ENCODE measurements at places on chromosomes 7 and 10.

DNA sequence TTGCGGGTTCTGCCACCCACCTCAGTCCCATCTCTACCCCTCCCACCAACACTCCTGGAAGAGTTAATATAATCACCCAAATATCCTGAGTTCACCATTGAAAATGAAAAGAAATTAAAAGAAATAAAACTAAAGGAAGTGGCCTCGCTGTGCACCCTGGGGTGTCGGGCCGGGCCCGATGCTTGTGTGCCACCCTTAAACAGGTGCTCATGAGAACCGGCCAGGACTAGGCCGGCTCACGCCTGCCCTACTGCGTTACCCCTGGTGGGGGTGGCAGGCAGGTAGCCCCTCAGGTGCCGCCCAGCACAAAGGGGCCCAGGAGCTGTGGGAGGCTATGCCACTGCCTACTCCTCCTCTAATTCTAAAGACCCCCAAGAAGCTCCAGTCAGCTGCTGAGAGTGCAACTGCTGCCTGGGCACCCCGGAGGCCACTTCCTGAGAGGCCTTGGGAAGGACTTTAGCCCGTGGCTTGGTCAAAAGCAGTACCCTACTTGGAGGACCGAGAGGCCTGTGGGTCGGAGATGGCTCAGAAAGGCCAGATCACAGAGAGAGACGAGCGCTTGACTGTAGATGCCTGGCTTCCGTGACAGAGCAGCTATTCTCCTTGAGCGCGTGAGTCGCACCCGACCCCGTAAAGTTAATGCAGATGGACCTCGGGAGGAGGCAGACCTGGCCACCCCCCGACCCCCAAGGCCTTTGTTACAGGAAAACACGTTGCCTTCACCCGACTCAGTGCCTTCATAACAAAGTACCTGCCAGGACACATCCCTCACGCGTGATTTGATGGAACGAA, 51.0 kb upstream of the PPP2R2D start:
- no peak for DNase-seq

DNA sequence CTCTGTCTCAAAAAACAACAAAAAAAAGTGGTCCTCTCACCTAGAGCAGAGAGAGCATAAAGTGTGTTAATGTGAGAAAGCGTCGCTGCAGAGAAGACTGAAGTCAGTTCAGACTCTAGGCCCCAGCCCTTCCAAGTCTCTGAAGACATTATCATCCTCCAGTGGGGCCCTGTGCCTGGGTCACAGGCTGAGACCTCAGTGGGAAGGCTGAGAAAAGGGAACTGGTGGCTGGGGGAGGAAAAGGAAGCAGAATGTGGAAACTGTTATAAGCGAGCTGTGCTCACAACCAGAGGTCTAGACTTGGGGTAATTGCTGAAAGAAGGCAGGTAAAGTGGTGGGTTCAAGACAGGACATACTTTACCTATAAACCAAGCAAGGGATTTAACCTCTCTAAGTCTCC, 4.9 kb upstream of the RRP12 start:
- no peak for DNase-seq

DNA sequence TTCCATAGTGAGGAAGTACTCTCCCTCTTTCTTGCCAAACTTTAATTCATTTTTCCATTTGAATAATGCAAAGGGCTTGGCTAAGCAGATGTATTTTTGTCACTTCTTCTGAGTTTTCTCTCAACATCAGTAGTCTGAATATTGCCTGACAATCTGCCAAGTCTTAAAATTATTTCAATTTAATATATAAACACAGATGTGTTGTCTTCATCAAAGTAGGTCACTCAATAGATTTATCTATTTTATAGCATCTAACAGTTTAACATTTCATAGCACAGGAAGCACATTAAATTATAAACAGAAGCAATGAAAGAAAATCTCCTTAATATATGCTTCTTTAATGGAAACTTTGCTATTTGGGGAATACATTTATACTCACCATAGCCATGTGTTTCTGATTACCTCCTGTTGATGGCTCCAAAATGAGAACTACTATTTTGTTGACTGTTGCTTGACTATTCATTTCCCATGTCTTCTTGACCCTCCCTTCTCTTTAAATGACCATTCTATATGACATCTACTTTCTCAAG, 4.5 kb downstream of the CPED1 start:
- DNase-seq = no peak

DNA sequence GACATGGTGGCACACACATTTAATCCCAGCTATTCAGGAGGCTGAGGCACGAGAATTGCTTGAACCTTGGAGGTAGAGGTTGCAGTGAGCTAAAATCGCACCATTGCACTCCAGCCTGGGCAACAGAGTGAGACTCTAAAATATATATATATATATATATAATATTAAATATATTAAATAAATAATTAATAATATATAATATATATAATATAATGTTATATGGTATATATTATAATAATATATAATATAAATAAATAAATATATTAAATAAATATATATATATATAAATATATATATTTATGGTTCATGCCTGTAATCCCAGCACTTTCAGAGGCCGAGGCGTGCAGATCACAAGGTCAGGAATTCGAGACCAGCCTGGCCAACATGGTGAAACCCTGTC, 33.9 kb upstream of the PBLD start:
- no peak for DNase-seq

- no peak for DNase-seq
These were observed 66.5 kb downstream of the CLRN3 start for GRCh38 chr10:127826154-127826725.

DNA sequence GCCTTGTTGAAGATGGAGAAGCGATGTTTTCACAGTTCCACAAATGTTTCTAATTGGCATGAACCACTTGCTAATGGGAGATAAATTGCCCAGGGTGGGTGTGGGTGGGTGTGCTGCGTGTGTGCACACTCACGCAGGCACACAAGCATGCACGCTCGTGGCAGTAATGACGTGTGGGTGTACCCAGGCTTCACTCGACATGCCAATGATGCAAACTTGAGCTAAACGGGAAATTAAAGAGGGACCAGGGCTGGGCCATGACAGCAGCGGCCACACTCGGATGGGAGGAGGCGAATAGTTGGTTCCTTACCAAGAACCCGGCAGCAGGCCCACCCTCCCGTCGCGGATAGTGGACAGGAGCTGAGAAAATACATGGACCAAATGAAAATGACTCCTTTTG, 159.9 kb downstream of the TRIL start:
- no peak for DNase-seq

DNA sequence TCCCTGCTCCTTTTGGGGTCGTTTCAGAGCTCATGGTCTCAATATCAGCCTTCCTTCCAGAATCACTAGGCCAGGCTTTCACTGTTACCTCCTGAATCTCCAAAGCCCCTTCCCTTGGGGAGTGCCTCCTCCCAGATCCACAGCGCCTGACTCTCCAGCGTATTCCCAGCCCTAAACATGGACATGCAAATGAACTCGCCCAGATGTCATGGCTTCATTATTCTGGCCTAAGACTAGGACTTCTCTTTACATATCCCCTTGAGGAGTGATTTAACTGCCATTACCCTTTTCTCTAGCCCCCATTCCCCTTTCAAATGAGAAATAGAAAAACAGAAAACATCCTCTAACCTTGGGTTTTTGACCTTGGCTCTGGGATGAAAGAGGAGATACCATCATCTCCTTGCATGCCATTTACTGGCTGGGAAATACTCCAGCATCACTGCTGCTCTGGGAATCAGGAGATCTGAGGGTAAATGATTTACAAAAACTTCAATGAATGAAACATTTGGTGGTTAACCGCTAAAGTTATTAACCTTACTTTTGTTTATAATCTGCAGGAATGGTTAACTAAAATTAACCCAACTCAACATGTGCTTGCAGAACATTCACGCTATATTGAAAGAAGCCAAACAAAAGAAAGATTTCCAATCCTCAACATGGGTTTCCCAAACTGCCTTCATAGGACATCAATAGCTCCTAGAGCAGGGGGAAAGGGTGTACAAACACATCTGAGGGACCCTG, 37.0 kb downstream of the FAM171A1 start:
- no peak for DNase-seq

GRCh38 chr10:109740436-109740835, 182.9 kb downstream of the XPNPEP1 start:
- DNase-seq = no peak

- DNase-seq = peak; percentile 74
These were observed 169.5 kb upstream of the SVIL start for GRCh38 chr10:29804025-29804852.

DNA sequence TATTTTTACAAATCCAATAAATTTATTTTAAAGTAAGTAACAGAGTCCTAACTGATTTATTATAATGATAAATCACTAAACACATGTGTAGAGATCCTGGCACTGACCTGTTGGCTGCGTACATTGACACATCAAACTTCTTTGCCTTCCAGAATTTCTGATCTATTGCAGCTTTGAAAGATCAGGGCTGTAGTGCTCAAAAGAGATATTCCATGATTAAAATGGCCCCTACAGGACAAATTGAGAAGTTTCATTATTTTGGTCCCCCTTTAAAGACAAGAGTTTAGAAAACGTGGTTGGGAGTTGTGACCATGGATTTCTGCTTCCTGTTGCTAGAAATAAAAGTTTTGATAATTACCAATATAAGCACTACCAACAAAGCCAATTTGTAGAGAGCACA, 87.7 kb upstream of the PDK4 start:
- DNase-seq = no peak

DNA sequence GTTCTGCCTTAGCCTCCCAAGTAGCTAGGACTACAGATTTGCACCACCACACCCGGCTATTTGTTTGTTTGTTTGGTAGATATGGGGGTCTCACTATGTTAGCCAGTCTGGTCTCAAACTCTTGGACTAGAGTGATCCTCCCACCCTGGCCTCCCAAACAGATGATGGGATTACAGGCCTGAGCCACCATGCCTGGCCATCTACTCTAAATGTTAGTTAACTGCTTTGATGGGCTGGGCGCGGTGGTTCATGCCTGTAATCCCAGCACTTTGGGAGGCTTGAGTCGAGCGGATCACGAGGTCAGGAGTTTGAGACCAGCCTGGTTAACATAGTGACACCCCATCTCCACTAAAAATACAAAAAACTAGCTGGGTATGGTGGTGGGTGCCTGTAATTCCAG, 74.8 kb downstream of the SEPTIN14 start:
- no peak for DNase-seq

- no peak for DNase-seq
These were observed 152.6 kb upstream of the PFKP start for GRCh38 chr10:2914741-2915140.

- DNase-seq = peak; percentile 69
These were observed 73.4 kb upstream of the KCNMA1 start for GRCh38 chr10:77710759-77711682.

DNA sequence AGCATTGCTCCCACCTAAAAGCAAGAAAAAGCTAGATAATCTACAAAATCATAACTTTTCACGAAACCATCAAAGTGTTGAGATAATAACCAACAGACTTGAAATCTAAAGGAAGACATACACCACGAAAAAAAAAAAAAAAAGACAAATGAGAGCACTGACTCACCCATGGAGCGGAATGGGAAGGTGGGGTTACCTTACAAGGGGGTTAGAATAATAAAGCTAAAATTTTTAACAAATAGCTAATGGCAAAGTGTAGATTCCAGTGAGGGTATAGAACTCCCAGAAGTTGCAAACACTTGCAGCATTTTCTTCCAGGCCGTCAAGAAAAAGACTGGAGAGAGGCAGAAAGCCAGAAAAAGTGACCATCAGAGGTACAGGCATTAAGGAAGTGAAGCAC, 27.2 kb downstream of the IPMK start:
- no peak for DNase-seq

- no peak for DNase-seq
These were observed 17.4 kb downstream of the CCDC6 start for GRCh38 chr10:59888781-59889435.

- no peak for DNase-seq
These were observed 73.9 kb upstream of the PTN start for GRCh38 chr7:137417464-137417863.

- DNase-seq = no peak
These were observed 671 bp upstream of the ATAD1 start for GRCh38 chr10:87818505-87819288.

DNA sequence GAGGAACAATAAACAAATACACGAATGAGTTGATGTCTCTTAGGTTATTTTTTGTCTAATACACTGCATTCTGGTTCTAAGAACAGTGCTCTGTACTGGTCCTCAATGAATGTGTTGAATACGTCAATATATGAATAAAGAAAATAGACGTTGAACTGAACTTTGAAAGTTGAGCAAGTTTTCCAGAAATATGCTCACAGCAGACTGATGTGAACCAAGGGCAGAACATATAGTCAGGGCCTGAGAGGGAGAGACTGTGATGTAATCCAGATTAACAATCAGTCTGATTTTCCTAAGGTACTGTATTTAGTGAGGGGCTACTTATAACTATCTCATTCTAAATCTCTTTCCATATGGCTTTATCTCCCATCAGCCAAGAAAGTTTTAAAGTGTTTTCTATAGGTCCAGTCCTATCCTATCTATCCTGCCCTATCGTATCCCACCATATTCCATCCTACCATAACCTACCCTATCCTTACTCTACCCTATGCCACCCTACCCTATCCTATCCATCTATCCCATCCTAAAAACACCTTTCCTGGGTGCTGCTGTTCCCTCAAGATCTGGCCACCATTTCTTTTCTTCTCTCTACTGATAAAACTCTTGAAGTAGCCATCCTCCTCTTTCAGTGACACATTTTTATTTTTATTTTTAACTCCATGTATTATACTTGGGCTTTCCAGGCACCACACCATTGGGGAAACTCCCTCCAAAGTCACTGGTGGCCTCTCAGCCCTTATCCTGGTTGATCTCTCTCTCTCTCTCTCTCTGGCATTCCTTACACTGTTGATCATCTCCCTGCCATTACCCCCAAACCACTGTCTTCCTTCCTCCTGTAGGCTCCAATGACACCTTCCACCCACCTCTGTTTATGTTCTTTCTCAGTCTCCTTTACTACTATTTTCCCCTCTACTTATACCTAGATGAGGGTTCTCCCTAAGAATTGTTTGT, 212.3 kb upstream of the SLC26A5 start:
- no peak for DNase-seq

DNA sequence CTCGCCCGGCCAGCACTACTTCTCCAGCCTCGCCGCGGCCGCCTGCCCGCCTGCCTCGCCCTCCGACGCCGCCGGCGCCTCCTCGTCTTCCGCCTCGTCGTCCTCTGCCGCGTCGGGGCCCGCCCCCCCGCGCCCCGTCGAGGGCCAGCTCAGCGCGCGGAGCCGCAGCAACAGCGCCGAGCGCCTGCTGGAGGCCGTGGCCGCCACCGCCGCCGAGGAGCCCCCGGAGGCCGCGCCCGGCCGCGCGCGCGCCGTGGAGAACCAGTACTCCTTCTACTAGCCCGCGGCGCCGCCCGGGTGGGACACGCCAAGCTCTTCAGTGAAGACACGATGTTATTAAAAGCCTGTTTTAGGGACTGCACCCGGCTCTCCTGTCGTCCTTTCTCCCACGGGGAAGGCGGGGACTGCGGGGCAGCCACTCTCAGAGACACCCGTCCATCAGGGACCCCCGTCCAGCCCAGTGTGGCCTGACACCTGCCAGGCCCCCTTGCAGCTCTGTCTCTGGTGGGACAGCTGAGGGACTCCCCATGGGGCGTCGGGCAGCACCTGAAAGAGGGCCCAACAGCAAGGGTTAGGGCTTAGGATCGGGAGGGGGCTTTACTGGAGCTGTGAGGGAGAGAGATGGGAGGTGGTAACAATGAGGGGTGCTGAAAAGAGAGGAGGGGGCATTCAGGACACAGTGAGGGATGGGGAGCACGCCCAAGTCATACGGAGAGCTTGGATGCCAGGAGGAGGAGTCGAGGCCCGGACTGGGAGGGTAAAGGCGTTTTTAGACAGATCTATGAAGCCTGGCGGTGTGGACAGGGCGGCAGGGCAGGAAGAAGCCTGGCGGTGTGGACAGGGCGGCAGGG, 34.7 kb downstream of the SPDYE6 start:
- no peak for DNase-seq
